ENCODE measurements at places on chromosomes 4 and X.

DNA sequence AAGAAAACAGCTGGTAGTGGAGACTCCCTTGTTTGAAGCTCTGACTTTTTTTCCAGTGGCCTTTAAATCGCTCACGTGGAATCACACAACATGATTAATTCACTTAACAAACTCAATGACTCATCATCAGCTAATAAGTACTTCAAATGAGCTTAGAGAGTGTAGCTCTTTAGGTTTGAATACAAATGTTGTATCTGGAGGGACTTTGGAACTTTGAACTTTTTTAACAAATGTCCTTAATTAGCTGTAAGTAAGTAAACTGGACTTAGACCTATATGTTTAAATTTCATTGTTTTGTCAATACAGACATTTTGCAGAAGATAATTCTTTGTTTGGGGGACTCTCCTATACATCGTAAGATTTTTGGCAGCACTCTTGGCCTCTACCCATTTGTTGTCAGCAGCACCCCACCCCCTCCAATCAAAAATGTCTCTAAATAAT lies 581.1 kb downstream of the SPRY1 start:
- DNase-seq = no peak

DNA sequence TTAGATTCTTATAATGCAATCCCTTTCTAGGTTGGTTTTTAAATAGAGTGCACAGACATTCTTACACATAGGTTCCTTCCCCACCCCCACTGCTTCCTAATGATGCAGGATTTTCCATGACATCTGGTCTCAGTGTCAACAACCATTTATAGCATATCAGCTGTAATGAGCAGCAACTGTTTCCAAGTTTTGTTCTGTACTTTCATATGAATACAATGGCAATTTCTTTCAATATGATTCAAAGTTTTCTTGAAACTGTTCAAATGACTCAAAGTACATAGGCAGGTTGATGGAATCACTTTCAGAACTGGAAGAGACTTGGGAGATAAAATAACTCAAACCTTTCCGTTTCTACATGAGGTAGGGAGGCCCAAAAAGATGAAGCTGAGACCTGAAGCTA lies 220.7 kb downstream of the CAMK2D start:
- DNase-seq = peak; percentile 35

DNA sequence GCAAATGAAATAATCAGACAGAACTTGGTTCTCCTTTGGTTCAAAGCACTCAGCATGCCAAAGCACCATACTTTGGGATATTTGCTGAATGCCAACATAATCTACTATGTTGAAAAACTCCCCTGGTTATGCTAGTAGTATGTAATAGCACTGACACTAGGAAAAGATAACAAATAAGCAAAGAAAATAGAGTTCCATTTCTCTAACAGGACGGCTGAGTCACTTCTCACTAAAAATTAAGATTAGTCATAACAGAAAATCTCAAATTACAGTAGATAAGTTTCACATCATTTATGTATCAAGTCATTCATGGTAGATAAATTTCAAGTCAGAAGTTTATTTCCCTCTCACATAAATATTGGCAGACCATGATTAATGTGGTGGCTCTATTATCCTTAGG lies 17.9 kb downstream of the PDHA2 start:
- DNase-seq = no peak

GRCh38 chr4:25792200-25792791 lies 70.5 kb downstream of the SEL1L3 start:
- no peak for DNase-seq

DNA sequence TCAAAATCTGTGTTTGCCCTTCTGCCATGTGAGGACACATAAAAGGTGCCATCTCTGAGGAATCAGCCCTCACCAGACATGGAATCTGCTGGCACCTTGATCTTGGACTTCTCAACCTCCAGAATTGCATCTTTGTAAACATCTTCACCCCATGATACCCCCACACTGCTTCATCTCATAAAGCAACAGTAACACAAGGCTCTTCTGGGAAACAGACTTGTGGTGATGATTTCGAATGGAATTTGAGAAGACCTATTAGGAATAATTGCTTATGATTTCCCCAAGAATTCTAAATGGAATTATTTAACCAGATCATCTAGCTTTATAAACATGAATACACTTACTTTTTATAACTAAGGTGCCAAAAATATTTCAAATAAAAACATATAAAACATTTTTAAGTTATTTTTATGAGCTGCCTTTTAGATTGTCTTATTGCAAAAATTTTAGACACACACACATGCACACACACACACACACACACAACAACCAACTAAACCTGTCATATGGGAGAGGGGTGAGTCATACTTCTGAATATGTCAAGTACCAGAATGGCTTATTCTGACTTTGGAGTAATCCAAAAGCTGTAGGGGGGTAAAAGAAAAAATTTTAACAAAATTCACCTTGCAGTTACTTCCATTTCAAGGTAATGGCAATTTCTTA lies 82.0 kb downstream of the USP46 start:
- no peak for DNase-seq

GRCh38 chr4:142809559-142809958 lies 36.5 kb downstream of the INPP4B start:
- DNase-seq = no peak

DNA sequence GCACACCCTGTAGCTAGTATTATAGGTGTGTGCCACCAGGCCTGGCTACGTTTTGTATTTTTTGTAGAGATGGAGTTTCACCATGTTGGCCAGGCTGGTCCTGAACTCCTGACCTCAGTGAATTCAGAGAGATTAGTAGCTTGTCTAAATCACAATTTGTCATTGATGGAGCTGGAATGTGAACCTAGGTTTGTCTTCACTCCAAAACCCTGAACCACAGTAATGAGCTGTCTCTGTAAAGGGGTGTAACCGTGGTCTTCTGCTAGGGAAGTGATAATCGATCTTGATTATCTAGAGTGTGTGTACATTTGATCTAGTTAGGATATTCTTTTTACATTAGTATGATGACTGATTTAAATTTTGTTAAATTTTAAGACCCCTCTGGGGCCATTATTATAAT lies 8.3 kb downstream of the ARHGAP10 start:
- no peak for DNase-seq

DNA sequence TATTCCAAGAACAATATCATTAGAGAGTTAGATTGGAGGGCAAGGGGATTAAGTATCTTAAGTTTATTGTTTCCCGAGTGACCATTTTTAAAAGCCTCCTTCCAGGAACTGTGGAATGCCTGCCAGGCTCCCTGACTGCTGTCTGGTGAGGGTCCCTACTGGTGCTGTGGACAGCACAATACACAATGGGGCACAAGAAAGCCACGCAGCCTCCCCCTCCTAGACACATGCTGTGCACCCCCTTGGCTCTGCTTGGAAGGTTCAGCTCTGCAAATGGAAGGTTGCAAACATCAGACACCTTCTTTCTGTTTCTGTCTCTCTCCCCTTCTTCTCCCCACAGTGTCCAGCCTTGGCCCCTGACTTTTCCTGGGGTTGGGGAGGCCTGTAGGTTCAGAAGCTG lies 153.2 kb downstream of the SHROOM3 start:
- DNase-seq = no peak

- DNase-seq = no peak
Observed at GRCh38 chrX:124820738-124821137, 474.4 kb downstream of the SH2D1A start.

- no peak for DNase-seq
Observed at GRCh38 chrX:9829308-9830267, 43.4 kb downstream of the SHROOM2 start.

GRCh38 chr4:74304095-74304625 lies 4.1 kb upstream of the EPGN start:
- DNase-seq = no peak

- DNase-seq = no peak
Observed at GRCh38 chr4:33696586-33696985, 2547.7 kb downstream of the ARAP2 start.

DNA sequence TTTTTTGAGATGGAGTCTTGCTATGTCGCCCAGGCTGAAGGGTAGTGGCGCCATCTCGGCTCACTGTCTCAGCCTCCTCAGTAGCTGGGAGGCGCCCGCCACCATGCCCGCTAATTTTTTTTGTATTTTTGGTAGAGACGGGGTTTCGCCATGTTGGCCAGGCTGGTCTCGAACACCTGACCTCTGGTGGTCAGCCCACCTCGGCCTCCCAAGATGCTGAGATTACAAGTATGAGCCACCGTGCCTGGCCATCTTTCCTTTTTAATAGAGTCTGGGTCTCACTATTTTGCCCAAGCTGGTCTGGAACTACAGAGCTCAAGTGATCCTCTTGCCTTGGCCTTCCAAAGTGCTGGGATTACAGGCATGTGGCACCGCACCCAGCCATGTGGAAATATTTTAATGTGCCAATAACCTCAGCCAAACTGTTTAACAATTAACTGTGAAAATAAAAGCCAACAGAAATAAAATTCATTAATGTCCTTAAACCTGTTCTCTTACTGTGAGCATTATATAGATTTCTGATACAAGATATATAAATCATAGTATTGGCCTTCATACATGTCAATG lies 16.3 kb downstream of the PDS5A start:
- no peak for DNase-seq

GRCh38 chrX:16771483-16772398 lies 14.5 kb upstream of the TXLNG start:
- DNase-seq = no peak

DNA sequence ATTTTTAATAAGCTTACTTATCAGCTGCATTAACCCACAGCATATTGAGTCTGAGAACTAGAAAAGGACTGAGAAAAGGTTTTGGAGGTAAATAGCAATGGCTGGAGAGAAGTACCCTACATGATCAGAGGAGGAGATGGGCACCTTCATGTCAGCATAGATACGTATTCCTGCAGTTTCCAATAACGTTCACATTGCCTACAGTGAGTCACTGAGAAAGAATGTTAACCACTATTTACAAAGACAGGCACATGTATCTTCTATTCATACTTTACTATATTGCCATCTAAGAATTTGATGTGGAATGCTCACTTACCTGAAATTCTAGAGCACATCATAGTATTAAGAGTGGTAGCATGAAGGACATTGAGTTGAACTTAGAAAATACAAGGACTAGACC lies 92.5 kb downstream of the TLL1 start:
- no peak for DNase-seq

DNA sequence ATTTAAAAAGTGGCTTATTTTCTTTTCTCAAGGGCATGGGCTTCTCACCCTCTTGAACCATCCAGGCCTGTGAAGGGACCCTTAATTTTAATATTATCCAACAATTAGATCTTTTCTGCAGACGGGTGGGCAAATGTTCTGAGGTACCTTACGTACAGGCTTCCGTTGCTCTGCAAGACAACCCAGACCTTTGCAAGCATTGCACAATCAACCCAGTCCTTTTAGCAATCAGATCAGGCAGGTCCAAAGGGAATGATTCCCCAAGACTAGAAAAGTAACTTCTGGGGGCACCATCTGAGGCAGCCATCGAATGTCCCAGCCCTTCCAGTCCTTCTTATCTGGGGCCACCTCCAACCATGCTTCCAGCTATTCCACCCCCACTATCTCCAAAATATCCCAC lies 67.3 kb upstream of the TACR3 start:
- DNase-seq = no peak

DNA sequence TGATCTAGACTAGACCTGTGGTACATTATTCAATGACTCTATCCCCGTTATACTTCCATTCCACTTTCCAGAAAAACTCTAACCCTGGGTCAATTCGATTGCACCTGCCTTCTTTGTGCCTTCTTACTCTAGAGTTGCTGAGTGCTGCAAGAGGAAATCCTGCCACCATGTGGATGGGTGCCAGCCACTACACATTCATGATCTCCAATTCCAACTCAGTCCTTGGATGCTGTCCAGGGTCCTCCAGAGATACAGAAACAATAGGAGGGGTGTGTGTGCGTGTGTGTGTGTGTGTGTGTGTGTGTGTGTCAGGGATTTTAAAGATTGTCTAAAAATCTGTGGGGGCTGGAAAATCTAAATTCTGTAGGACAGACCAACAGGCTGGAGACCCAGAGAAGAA lies 42.9 kb upstream of the INTS6L start:
- DNase-seq = peak; percentile 59

DNA sequence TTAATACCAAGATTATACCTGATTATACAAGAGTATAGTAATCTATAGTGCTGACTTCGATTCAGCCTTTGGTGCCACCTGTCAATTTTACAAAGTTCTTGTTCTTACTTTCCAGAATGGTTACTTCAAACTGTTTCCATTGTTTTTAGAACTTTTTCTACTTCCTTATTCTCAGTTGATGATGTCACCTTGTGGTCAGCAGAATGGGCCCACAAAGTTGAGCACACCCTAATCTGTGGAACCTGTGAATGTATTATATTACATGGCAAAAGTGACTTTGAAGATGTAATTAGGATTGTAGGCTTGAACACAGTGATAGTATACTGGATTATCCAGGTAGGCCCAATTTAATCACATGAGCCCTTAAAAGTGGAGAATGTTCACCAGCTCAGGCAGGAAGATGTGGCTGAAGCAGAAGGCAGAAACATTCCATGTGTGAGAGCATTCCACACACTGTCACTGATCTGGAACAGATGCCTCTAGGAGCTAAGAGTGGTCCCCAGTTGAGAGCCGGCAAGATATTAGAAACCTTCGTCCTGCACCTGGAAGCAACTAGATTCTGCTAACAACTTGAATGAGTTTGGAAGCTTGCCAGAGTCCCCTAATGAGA lies 6.3 kb upstream of the SGMS2 start:
- DNase-seq = no peak

DNA sequence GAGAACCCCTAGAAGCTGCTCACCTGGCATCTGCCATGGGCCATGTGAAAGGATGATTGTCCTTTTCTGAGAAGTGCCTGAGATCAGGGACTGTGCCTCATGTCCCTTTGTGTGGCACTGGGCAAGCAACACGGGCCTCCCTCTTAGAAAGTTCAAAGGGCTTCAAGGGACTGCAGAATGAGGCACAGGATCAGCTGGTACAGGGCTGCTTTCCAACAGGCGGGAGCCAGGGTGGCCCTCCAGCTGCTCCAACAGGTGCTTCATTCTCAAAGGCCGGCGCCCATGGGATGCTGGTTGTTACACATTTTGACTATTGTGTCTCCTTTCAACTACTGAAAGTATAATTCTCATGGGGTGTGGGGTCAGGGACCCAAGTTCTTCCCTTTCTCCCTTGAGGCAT lies 114.7 kb downstream of the ENPP6 start:
- DNase-seq = no peak

GRCh38 chrX:120775959-120776358 lies 99.7 kb downstream of the CT47B1 start:
- DNase-seq = no peak

DNA sequence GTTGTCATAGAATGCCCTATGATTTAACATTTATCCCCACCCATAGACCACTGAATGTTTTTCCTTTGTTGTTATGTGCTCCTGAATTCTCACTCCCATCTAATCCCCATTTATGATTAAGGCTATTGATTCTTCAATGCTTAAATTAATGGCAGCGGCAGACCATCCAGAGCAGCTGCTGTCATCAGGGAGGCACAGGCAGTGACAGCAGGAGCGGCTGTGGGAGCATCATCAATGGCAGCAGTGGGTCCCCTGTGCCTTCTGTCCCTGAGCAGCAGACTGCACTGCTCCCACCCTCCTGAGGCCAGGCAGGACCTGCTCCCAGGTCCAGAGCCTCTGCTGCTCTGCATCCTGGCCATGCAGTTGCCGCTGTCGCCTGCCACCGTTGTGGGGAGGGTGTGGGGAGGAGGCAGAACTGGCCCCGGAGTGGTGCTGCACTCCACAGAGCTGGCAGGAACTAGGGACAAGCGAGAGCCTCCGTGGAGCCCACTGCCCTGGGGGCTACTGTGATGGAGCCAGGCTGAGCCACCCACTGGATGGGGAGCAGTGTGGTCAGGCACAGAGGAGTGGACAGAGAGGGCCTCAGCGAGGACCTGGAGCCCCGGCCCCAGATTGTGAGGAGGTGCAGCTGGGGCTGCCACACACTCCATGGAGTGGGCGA lies 29.0 kb downstream of the NAA11 start:
- DNase-seq = no peak

Data from right lung (tissue), 10 donors.